DND-41 (cell line): ENCODE measurements at places on chromosomes 7 and 10.

DNA sequence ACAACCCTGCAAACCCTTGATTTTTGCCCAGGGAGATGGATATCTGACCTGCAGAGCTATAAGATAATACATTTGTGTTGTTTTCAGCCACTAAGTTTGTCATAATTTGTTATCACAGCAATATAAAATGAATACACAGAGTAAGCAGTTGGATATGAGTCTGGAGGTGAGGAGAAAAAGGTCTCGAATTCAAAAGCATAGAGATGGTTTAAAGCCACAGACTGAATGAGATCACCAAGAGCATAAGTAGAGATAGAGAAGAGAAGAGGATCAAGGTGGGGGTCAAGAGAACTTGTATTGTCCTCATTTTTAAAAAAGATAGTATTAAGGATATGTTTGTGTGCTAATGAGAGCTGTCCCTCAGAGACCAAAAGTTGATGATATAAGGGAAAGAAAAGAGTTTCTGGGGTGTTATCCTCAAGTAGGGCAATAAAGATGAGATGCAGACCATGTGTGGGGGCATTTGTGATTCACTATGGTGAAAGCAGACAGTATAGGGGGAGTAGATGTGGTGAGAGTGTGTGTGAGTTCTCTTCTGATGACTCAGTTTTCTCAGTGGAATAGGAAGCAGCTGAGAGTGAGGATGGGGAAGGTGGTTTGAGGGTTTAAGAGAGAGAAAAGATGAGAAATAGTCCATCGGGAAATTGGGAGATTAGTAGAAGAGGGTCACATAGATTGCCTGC is 25.8 kb upstream of the PCGF5 start:
- DNase-seq, result no peak

GRCh38 chr7:127816354-127817190 is 164.6 kb downstream of the SND1 start:
- no peak for DNase-seq

DNA sequence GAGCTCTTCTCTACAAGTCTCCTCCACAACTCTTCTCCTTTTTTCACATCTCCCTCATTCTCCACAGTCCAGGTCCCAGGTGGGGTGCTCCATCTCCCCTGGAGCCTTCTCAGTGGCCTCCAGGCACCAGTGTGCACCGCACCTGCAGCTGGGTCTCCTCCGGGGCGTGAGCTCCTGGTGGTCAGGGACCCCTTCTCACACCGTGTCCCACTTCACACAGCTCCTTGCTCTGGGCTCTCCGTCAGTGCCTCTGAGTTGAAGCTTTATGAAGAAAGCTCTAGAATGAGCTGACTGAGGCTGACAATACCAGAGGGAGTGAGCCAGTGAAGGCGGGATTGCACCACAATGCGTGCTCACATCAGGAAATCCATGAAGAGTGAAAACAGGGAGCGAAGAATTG is 290.2 kb downstream of the DNAJB6 start:
- no peak for DNase-seq

- no peak for DNase-seq
These were observed 1.1 kb downstream of the KIAA1217 start for GRCh38 chr10:24209946-24210491.

DNA sequence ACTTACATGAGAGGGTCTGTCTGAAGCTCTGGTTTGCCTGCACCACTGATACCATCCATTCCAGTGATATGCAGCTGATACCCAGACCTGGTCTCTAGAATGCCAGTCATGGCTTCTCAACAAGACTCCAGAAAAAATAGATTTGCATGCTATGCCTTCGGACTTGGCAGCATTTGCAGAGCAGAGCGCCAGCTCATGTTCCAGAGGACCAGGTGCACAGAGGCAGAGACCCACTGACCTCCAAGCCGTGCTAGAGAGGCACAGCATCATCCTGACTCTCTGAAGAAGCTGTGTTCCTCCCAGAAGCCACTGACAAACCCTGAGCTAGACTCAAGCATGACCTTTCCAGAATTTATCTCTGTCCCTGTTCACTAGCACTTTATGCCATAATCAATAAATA is 6.9 kb upstream of the PRKAG2 start:
- no peak for DNase-seq

DNA sequence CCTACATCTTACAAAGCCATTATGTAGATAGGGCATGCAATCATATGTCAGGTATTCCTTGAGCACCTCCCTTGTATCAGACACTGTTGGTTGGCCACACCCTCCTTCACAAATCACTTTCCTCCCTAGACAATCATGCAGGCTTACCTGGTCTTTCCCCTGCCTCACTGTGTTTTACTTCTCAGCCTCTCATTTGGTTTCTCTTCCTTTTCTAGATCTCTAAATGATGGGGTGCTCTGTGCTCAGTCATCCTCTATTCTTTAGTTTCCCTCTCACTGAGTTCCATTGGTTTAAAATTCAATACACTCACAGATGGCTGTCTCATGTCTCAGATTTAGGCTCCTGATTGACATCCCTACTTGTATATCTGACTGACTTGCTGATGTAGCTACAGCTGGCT is 31.4 kb downstream of the ANK3 start:
- no peak for DNase-seq

DNA sequence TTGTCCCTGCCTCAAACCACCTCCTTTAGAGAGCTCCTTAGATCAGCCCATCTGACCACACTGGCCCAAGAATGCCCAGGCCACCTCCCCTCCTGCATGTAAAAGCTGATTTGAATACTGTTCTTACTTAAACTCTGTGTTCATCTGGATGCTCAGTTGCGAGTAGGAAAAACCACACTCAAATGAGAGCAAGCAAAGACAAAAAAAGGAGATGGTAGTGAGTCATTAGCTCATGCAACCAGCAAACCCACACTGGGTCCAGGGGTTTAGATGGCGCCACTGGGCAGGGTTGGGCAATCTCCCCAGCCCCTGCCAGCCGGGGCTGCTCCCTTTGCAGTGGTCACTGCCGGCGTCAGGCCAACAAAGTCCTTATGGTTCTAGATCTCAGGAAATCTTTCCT is 32.7 kb downstream of the TSPAN15 start:
- no peak for DNase-seq

DNA sequence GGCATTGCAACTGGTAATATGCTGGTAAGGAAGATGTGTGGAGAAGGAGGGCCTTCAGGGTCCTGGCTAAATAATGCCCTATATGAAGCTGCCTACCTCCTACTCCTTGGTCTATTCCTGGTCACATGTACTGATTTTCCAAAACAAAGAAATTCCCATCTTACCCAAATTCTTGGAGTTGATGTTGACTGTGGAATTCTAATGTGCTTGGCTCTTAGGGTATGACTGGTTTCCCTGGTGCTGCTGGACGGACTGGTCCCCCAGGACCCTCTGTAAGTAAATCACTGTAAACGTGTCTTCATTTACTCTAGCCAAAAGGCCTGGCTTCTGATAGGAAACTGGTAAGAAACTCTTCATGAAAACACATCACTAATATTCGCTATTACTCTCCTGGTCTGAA is 27.0 kb downstream of the COL1A2 start:
- no peak for DNase-seq

DNA sequence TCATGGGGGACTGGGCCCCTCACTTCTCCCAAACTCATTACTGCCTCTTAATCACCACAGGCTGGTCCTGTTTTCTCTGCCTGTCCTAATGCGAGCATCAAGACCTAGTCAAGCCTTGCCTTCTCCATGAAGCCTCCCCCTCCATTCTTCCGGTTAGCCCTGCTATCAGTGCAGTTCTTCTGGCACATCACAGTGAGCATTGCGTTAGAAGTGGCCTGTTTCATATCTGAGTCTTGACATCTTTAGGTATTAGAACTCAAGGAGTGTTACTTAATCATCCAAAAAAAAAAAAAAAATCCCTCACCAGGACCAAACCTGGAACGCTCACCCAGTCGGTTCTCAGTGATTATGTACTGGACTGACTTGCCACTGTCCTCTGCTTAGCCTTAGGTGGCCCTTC is 17.4 kb downstream of the SNX10 start:
- no peak for DNase-seq

- DNase-seq, result no peak
These were observed 32.0 kb upstream of the CFAP46 start for GRCh38 chr10:132974249-132974796.

DNA sequence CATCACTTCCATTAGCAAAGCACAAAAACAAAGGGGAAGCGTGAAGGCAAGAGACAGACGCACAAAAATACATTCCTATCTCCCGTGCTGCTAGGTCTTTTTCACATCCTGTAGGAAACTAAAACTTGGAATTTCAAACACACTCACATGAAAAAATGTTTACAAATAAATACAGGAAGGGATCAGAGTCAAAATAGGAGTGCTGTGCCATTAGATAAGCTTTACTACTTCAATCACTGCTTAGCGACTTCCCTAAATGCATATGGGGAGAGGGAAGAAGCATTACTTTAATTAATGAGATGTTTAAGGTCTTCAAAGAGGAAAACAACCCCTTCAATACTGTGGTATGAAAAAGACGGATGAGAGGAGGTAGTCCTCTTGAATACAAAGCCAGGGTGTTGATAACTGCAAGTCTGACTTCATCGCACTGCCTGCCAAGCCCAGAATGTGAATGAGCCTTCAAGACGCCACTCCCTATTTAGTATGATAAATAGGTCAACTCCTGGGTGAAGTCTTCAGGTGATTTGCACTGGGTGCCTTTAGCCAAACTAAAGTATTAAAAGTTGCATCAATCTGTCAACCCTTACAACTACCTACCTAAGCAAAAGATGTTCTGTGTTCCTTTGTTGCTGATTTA is 13.9 kb downstream of the PARD3 start:
- DNase-seq, result no peak

GRCh38 chr7:90181485-90181884 is 27.2 kb downstream of the STEAP1 start:
- no peak for DNase-seq

GRCh38 chr7:100169147-100169850 is 882 bp upstream of the GAL3ST4 start:
- DNase-seq, result no peak

DNA sequence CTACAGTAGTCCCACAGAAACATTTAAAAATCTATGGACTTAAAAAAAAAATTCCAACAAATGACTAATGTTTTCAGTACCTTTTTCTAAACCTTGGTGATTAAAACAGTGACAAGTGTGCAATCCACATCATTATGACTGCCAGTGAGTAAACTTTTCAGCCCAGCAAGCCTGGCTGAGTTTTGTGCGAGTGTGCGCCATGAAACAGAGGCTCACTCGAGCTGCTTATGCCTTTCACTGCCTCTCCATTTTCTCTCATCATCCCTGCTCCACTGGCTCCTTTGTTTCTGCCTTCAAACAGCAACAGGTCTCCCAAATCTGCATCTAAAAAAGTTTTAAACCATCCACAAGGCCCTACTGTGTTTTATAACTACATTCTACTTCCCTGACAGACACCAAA is 105.8 kb downstream of the USP6NL start:
- DNase-seq, result no peak

GRCh38 chr7:139813151-139813550 is 15.9 kb upstream of the TBXAS1 start:
- DNase-seq, result no peak

DNA sequence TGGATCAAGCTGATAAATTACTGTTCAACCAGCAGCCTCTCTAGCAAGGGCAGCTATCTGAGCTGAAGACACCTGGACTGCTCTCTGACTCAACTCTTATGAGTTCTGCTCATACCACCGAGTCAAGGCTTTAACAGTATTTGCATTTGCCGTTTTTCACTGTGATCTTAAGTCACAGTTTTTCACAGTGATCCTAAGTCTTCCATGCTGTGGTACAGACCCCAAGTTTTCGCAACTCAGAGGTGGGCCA is 31.3 kb downstream of the PIP4K2A start:
- DNase-seq, result no peak

GRCh38 chr7:28623863-28624262 is 211.5 kb downstream of the CREB5 start:
- DNase-seq, result no peak

DNA sequence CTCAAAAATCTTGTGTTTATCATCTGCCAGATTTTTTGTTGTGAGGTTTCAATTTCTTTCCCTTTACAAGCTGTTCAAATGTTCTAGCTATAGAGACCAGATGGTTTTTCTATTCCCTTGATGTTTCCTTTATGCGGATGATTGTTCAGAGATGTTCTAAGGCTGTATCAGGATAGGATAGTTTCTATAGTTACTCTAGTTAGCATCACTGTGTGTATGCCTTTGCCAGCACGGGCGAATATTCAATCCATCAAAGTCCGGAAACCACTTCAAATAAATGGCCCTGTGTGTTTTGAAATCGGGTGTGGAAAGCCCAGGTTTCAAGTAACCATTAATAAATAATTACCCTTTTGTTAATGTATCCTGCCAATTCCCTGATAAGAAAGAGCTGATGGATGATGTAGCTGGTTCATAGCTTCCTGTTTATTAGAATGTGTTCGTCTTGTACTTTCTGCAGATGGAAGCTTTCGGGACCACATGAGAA is 149.8 kb upstream of the PRKCQ start:
- no peak for DNase-seq

DNA sequence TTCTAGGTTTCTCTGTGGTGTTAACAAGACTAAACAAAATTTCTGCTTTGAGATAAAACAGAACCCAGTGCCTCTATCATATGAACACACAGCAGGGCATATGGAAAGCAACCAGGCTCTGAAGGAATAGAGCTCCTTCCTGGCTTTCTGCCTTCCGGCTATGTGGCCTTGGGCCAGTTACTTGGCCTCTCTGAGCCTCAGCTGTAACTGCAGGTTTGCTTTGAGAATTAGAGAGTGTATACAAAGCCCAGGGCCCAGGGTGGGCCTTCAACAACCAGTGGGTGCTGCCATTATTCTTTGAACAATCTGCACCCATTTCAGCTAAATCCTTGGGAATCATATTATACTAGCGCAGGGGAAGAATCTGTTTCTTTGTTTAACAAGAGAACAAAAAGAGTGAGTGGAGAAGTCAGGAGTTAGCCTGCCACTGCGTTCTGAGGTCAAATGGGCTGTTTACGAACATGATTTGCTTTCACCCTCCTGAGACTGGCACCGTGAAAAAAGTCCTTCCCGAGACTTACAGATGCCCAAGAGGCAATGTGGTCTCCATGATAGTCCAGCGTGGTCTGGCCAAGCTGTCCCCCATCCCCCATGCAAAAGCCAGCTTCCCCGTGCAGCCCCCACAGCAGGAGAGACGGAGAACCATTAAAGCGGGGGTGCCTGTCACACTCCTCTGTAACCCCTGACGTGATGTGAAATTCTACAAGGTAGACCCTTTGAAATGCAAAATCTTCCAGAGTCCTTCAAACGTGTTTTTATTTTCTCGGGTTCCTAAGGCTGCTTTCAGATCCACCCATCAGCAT is 4.9 kb downstream of the FAM53B start:
- no peak for DNase-seq

- peak; percentile 65 for DNase-seq
These were observed 822 bp downstream of the ZC3HAV1L start for GRCh38 chr7:139034855-139035585.
